ENCODE measurements at places on chromosomes 5 and 9. TPM values are rescaled to one million over a fixed set of nuclear protein-coding genes. Genes with fewer than 3 reads are reported as not detected.

- DNase-seq = no peak
These were observed 1248.9 kb upstream of the ACO1 start for GRCh38 chr9:31135567-31135966.

- DNase-seq = no peak
These were observed 97.5 kb downstream of the DMXL1 start for GRCh38 chr5:119168401-119168800.

DMRT3 gene
- polyA plus RNA-seq = 1.2 TPM

SLC28A3 gene
- 0.03 TPM for polyA plus RNA-seq

DNA sequence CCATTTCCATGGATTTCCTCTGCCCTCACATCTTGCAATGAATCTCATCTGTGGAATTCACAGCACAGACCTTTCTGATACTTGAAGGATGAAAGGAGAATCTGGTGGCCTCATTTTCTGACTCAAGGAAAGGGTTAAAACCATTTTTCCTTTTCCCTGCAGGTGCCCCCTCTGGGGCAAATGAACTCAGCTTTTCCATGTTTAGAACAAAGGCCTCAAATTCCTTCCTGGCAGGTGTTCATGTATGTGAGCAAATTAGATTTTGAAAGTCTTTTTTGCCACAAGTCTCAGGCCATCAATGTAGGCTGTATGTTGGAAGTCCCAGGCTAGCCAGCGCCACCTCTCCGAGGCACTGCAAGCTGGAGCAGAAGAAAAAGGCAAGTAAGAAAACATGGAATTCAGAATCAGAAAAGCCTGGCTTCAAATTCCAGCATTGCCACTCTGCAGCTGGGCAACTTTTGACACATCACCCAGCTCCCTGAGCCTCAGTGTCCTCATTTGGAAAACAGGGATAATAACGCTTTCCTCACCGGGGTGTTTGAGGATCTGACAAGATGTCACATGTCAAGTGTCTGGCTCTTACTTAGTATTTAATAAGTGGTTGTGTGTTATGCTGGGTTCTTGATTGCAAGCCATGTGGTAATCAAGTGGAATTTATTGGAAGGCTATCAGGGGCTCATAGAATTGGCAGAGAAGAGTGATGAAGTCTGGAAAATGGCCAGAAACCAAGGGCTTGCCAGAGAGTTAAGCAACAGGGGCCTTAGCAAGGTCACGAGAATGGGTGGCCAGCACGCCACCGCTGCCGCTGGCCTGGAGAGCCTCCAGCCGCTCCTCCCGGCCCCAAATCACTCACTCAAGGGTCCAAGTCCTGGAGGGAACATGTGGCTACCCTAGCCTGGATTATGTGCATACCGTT is 48.4 kb upstream of the SMIM23 start:
- DNase-seq = no peak

GRCh38 chr9:133378408-133378962 is 2.3 kb downstream of the STKLD1 start:
- DNase-seq = no peak

ZFP2 gene
- polyA plus RNA-seq = 6.4 TPM

DNA sequence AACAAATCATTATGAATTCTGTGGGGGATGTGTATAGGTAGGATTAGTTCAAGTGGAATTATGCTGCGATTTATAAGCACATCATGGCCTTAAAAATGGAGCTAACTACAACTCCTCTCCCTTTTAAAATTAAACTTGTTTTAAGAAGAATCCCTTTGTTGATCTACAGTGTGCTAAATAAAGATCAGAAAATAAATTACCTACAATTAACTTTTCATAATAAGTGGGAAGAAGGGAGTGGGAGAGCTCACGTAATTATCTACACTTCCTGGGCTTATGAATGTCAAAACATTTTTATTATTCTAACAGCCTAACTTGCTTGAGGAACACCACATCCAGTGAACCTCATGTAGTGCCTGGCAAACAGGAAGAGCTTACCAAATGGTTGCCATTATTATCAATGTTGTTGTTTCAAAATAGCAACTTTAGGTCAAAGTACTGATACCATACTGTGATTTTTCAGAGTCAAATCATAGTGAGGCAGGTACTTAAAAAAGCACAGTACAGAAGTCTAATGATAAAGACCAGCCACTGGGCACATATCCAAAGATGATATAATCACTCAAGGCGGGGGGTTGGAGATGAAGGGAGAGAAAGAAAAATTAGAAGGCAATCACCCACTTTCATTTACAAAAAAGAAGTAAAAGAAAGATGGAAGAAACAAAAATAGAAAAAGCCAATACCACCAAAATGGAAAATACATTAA is 174.0 kb downstream of the RAPGEF6 start:
- no peak for DNase-seq

All from renal cortex interstitium (tissue), 15 donors.